EL (cell line): ENCODE measurements at places on chromosomes 13 and 19.

GRCh38 chr13:106850973-106851650 lies 283.2 kb upstream of the ARGLU1 start:
- peak; percentile 1 for DNase-seq

- DNase-seq, result peak; percentile 97
Measured at GRCh38 chr13:49858178-49858856, 65.8 kb upstream of the KPNA3 start.

GRCh38 chr19:2333027-2333806 lies 4.7 kb downstream of the SPPL2B start:
- DNase-seq, result no peak

GRCh38 chr19:40217027-40217810 lies 965 bp downstream of the TTC9B start:
- no peak for DNase-seq

DNA sequence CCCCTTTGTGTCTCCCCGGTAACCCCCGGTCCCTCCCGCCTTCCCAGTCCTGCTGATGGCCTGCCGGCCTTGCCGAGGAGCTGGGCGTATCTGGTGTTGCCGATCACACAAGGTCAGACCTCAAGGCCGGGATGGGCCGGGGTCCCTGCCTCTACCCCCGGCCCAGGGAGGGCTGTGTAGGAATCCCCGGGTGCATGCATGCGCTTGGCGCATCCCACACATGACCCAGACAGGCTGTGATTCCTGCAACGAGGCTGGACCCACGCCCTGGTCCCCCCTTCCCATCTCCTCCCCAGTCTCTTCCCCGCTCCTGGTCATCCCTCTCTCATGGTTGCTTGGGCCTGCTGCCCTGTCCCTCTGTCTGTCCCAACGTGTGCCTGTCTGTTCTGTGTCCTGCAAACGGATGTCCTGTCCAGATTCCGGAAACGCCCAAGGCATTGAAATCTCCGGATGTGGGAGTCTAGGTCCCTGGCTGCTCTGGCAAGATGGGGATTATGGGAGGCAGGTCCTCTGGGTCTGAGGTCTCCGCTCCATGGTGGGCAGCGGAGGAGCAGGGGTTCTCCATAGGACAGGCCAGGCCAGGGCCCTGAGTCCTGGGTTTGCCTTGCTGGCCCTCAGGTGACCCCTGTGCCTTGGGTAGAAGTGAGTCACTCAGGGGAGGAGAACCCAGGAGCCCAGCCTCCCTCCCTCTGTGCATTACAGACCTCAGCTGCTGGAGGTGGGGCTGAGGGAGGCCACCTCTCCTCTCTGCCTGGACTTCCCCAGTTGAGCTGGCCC lies 1.6 kb downstream of the PKN1 start:
- peak; percentile 76 for DNase-seq

DNA sequence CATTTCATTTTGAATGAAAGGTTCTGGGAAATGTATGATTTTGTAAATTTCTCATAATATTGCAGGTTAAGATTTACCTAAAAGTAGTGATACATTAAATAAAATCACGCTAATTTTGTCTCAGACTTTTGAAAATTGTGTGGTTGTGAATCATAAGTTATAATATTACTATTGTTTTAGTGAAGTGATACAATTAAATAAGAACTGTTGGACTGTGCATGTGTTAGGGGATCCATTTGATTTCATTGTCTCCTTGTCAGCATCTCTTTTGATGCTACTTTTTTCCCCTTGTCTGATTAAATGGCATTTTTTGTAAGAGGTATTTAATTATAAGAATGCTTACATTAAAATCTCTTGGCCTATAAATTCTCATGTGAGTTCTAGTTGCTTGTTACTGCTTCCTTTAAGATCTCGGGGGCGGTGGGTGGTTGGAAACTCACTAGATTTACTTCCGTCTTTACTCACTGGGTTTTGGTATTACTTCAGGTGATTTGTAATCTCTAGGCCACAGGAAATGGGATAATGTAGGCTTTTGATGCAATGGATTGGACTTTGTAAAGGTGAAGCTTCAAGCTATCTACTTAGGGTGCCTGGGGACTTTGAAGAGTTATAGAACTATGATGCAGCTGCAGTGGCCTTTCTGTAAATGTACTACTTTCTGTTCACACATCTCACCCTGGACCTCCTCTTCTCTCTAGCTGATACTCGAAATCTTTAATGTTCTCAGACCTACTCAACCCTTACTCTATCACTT lies 66.5 kb downstream of the PAN3 start:
- no peak for DNase-seq

- no peak for DNase-seq
Measured at GRCh38 chr13:45454204-45454603, 10.5 kb upstream of the COG3 start.

- DNase-seq, result no peak
Measured at GRCh38 chr19:58361900-58362271, 665 bp downstream of the ZNF497 start.

- peak; percentile 65 for DNase-seq
Measured at GRCh38 chr19:8158411-8159074, 9.2 kb upstream of the FBN3 start.

- no peak for DNase-seq
Measured at GRCh38 chr13:31903111-31903815, 128.3 kb upstream of the FRY start.

DNA sequence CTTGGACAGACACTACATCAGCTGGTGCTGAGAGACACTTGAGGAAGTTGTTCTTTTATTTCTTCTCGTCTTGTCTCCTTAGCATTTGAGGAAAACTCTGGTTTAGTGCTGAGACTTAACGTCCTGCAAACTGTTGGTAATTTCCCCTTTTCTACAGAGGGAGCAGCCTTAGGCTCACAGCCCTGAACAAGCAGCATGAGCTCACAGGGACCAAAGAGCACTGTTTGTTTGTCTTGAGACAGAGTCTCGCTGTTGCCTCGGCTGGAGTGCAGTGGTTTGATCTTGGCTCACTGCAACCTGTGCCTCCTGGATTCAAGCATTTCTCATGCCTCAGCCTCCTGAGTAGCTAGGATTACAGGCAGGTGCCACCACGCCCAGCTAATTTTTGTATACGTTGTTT lies 5.5 kb downstream of the ZNF805 start:
- DNase-seq, result no peak

- DNase-seq, result no peak
Measured at GRCh38 chr13:105960326-105960725, 575.1 kb downstream of the EFNB2 start.

DNA sequence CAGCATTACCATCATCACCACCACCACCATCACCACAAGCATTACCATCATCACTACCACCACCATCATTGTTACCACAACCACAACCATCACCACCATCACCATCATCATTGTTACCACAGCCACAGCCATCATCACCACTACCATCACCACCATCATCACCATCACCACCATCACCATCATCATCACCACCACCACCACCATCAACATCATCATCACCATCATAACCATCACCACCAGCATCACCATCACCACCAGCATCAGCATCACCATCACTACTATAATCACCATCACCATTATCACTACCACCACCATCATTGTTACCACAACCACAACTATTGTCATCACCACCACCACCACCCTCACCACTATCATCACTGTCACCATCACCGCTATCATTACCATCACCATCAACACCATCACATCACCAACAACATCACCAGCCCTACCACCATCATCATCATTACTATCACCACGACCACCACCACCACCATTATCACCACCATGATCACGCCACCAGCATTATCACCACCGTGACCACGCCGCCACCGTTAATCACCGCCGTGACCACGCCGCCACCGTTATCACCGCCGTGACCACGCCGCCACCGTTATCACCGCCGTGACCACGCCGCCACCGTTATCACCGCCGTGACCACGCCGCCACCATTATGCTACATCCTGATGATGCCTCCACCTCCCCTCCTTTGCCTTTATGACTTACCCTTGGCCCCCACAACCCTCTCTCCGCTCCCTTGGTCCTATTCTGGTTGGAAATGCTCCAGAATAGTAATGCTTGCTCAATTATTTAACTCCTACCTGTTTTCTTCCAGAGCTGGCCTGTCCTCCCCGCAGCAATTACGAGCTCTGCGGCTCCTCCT lies 10.0 kb upstream of the FXYD3 start:
- DNase-seq, result no peak

DNA sequence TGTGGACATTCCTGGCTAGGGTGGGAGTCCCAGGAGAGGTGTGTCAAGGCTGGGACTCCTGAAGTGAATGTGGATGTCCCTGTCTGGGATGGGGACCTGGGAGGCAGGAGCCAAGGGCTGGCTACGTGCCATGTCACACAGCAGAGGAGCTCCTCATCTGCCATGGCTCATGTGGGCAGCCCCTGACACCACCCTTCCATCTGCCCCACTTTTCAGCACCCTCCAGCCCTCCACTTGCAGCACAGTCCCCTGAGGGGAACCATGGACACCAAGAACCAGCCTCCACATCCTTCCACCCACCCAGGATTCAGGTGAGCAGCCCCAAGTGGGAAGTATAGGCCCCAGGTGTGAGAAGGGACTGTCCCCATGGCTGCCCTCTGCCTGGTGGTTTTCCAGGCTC lies 1.7 kb downstream of the ZNF446 start:
- DNase-seq, result no peak

- DNase-seq, result no peak
Measured at GRCh38 chr13:91946498-91947070, 548.2 kb downstream of the GPC5 start.

GRCh38 chr13:30313311-30313710 lies 6.0 kb upstream of the KATNAL1 start:
- DNase-seq, result no peak

DNA sequence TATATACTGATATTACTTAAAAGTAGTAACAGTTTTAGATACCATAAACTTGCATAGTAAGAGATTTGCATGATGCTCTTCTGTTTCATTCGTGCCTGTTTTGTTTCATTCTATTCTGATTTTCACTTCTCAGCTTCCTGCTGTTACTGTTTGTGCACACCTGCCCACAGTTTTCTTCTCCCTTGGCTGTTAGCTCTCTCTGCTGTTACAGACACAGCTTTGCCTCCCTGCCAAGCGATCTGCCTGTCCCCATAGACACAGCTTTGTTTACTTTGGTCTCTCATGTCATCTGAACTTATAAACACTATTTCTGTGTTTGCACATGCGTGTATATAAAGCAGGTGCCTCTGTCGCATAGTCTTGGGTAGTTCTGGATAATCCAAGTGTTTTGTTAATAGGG lies 21.4 kb upstream of the UPF3A start:
- DNase-seq, result no peak

DNA sequence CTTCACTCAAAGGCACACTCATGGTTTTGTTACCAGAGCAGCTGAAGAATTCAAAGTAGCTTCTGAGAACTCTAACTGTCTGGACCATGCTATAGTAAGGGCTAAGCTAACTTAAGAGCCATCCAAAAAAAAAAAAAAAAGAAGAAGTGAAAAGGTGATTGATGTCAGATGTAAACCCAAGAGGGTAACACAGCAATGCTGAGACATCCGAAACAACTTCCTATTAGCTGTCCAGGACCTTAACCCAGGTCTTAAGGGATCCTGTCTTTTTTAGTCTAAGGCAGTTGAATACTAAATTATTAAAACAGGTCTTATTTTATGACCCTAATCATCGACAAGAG lies 11.2 kb upstream of the RAB20 start:
- no peak for DNase-seq

- DNase-seq, result no peak
Measured at GRCh38 chr13:48054601-48055000, 17.1 kb downstream of the NUDT15 start.

DNA sequence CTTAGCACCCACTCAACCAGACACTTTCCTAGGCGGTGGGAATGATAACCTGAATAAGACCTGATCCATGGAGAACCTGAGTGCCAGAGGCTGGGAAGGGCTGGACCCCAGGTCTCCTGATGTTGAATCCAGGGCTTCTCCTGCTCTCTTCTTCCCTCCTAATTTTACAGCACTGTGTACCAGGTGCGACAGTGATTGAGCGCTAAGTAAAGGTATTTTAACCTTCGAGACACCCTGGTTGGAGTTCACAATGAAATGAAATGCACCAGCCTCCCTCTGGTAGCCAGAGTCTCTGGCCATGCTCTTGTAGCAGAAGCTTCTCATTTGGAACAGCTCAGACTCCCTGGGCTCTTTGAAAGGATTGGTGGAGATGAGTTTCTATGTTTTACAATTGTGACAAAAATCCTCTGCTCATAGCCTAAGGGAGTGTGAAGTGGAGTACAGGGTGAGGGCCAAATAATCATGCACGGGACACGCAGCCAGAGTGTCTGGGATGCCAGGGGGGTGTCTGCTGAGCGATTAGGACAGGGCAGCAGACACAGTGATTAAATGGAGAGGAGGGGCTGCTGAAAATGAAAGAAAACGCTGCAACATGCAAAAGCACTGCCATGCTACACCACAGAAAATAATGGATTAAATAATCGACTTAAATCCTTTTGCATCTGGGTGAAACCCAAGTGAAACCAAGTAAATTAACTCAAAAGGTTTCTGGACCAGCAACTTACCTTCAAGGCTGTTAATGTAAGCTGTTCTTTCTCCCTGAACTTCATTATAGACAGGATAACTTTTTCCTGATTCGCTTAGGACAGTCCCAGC lies 83.8 kb downstream of the FAM216B start:
- no peak for DNase-seq

DNA sequence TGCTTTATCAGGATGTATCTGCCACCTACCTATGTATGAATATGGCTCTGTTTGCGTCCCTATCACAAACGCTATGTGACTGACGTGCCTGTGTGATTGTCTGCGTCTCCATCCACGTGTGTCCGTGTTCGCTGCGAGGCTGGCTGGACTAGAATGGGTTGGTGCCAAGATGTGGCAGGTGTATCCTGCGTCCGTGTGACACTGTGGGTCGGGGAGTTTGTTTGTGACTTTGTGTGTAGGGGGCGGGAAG lies 6.7 kb upstream of the HOOK2 start:
- DNase-seq, result no peak

GRCh38 chr13:35388441-35389355 lies 87.8 kb downstream of the MAB21L1 start:
- DNase-seq, result peak; percentile 47

DNA sequence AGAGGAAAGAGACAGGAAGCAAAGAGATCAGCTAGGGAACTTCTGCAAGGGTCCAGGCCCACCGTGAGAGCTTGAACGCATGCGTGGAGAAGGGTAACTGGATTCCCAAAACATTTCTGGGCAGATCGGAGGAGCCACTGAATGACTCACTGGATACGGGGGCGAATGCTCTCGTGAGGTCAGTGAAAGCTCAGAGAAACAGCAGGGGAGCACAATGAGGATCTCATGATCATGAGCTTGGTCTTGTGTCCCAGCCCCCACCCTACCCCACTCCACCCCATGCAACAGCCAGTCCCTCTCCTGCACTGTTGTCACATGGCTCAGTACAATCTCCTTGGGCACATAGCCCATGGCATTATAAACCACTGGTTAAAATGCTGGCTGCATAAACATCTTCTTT lies 40.6 kb downstream of the DCLK1 start:
- peak; percentile 6 for DNase-seq

GRCh38 chr19:46466536-46467196 lies 4.7 kb downstream of the PNMA8A start:
- DNase-seq, result peak; percentile 83

- peak; percentile 41 for DNase-seq
Measured at GRCh38 chr19:15323496-15324235, 8.7 kb downstream of the BRD4 start.

GRCh38 chr13:58376775-58377174 lies 745.2 kb downstream of the PCDH17 start:
- no peak for DNase-seq
